ENCODE measurements at places on chromosomes 3 and 15. TPM values are rescaled to one million over a fixed set of nuclear protein-coding genes. Genes with fewer than 3 reads are reported as not detected.

The GOLGA8J gene
- 0.33 TPM for total RNA-seq

- H3K27me3 ChIP-seq = no peaks in the 10 kb centered on the region
- no peaks in the 10 kb centered on the region for H3K36me3 ChIP-seq
- no peaks in the 10 kb centered on the region for H3K4me1 ChIP-seq
- H3K4me3 ChIP-seq = no peak overlapping the region
These were observed 273.2 kb downstream of the MFSD1 start for GRCh38 chr3:159074756-159075701.

DNA sequence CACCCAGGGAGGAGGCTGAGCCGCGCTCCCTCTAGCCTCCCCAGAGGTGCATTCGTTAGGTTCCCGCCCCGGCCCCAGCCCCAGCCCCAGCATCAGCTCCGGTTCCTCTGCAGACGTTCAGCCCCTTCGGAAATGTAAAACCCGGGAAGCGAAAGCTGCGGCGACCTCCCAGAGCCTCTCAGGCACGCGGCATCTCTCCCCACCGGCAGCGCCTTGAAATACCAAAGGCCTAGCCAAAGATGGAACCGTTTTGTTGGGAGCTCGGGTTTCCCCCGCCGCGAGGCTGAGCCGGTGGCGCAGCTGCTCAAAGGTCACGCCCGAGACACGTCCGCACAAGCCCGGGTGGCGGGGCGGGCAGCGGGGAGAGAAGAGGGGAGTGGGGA lies 77.8 kb upstream of the HES1 start:
- H3K4me3 ChIP-seq = peak overlapping the region; percentile 57
- DNase-seq = peak; percentile 82
- H3K27ac ChIP-seq = peak overlapping the region; percentile 89

The TRIM71 gene
- 238 TPM for total RNA-seq

DNA sequence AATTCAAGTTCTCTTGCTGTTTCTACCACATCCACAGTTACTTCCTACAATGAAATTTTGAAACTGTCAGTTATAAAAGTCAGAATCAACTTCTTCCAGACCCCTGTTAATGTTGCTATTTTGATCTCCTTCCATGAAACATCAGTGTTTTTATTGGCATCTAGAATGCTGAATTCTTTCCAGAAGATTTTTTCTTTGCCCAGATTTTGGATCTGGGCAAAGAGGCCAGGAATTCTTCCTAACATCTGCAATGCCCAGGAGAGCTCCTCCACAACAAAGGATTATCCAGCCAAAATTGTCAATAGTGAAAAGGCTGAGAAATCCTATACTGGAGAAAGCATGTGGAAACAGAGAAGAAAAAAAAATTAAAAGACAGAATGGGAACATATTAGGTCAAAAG lies 75.5 kb downstream of the SERPINI1 start:
- H3K27ac ChIP-seq = no peak overlapping the region
- no peaks in the 10 kb centered on the region for H3K4me1 ChIP-seq
- DNase-seq = no peak
- no peaks in the 10 kb centered on the region for H3K27me3 ChIP-seq
- no peak overlapping the region for H3K4me3 ChIP-seq

- no peak for DNase-seq
- H3K27ac ChIP-seq = no peak overlapping the region
- H3K36me3 ChIP-seq = no peaks in the 10 kb centered on the region
- H3K4me1 ChIP-seq = peaks cover 8% of the 10 kb centered on the region
- peaks cover 5% of the 10 kb centered on the region for H3K27me3 ChIP-seq
These were observed 35.7 kb downstream of the MRPL46 start for GRCh38 chr15:88431441-88431840.

GRCh38 chr3:182729903-182730674 lies 63.2 kb upstream of the ATP11B start:
- no peak overlapping the region for H3K4me3 ChIP-seq
- H3K4me1 ChIP-seq = peaks cover 12% of the 10 kb centered on the region
- no peaks in the 10 kb centered on the region for H3K27me3 ChIP-seq
- no peak for DNase-seq
- no peaks in the 10 kb centered on the region for H3K36me3 ChIP-seq
- no peak overlapping the region for H3K27ac ChIP-seq

- H3K27me3 ChIP-seq = no peaks in the 10 kb centered on the region
- no peak overlapping the region for H3K27ac ChIP-seq
- H3K4me1 ChIP-seq = peaks cover 15% of the 10 kb centered on the region
- no peak for DNase-seq
- peaks cover 9% of the 10 kb centered on the region for H3K36me3 ChIP-seq
These were observed 65.2 kb downstream of the MYLK start for GRCh38 chr3:123818921-123819429.

GRCh38 chr3:4670352-4670751 lies 177.2 kb downstream of the ITPR1 start:
- no peaks in the 10 kb centered on the region for H3K4me1 ChIP-seq
- H3K27me3 ChIP-seq = no peaks in the 10 kb centered on the region
- no peaks in the 10 kb centered on the region for H3K36me3 ChIP-seq
- no peak overlapping the region for H3K27ac ChIP-seq
- H3K4me3 ChIP-seq = no peak overlapping the region
- peak; percentile 55 for DNase-seq

The SLC38A3 gene
- total RNA-seq = 0.90 TPM

- DNase-seq = no peak
- H3K36me3 ChIP-seq = 0 out of 2 replicates have a peak, but pooled peaks cover 2% of the 10 kb centered on the region
- no peaks in the 10 kb centered on the region for H3K27me3 ChIP-seq
- H3K27ac ChIP-seq = no peak overlapping the region
- H3K4me3 ChIP-seq = no peak overlapping the region
- H3K4me1 ChIP-seq = no peaks in the 10 kb centered on the region
These were observed 49.4 kb downstream of the GRK7 start for GRCh38 chr3:141812586-141812985.

- H3K4me3 ChIP-seq = no peak overlapping the region
- H3K27ac ChIP-seq = no peak overlapping the region
- peaks cover 22% of the 10 kb centered on the region for H3K36me3 ChIP-seq
- H3K27me3 ChIP-seq = no peaks in the 10 kb centered on the region
These were observed 547.1 kb downstream of the FHIT start for GRCh38 chr3:60703956-60704736.

- H3K4me1 ChIP-seq = no peaks in the 10 kb centered on the region
- no peak overlapping the region for H3K27ac ChIP-seq
- DNase-seq = no peak
- peaks cover 6% of the 10 kb centered on the region for H3K36me3 ChIP-seq
These were observed 136.9 kb downstream of the TJP1 start for GRCh38 chr15:29685156-29686078.

DNA sequence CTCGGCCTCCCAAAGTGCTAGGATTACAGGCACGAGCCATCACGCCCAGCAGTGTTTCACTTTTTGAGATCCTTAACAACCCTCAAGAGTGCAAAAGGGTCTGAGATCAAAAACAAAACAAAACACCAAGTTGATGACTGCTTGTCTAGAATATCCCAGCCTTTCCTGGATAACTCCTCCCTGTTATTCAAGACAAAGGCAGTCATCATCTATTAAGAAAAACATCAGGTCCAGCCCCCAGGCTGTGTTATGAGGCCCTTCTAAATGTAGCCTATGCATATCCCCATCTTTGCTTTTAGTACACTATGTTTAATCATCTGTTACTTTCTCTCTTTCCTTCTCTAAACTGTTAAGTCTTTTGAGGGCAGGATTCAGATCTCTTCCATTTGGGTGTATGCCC lies 150.1 kb upstream of the FHIT start:
- no peak overlapping the region for H3K4me3 ChIP-seq
- peaks cover 9% of the 10 kb centered on the region for H3K4me1 ChIP-seq
- no peaks in the 10 kb centered on the region for H3K27me3 ChIP-seq

The EAF1 gene
- 25.4 TPM for total RNA-seq

DNA sequence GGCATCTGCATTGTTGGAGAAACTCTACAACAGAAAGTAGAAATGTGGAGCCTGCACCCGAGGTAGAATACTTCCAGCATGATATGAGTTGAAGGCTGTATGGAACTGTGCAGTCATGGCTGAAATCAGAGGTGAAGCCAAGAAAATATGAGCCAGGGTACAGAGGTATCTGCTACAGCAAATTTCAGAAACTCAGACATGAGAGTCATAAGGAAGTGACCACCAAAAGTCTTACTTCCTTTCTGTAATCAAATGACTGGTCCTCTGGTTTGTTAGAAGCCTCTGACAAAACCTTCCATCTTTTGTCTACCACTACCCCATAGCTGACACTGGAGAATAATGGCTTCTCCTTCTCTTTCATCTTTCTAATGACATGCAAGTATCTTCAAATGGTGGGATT lies 159.4 kb downstream of the TMEM108 start:
- peaks cover 42% of the 10 kb centered on the region for H3K36me3 ChIP-seq
- H3K4me1 ChIP-seq = peaks cover 10% of the 10 kb centered on the region
- no peak overlapping the region for H3K4me3 ChIP-seq
- no peak overlapping the region for H3K27ac ChIP-seq

The CEP70 gene
- 33.5 TPM for total RNA-seq

The TRPM1 gene
- 1.2 TPM for total RNA-seq

- no peak overlapping the region for H3K4me3 ChIP-seq
- peaks cover 5% of the 10 kb centered on the region for H3K36me3 ChIP-seq
- H3K4me1 ChIP-seq = no peaks in the 10 kb centered on the region
- H3K27ac ChIP-seq = no peak overlapping the region
- DNase-seq = no peak
These were observed 734.2 kb downstream of the NAALADL2 start for GRCh38 chr3:175593331-175593730.

DNA sequence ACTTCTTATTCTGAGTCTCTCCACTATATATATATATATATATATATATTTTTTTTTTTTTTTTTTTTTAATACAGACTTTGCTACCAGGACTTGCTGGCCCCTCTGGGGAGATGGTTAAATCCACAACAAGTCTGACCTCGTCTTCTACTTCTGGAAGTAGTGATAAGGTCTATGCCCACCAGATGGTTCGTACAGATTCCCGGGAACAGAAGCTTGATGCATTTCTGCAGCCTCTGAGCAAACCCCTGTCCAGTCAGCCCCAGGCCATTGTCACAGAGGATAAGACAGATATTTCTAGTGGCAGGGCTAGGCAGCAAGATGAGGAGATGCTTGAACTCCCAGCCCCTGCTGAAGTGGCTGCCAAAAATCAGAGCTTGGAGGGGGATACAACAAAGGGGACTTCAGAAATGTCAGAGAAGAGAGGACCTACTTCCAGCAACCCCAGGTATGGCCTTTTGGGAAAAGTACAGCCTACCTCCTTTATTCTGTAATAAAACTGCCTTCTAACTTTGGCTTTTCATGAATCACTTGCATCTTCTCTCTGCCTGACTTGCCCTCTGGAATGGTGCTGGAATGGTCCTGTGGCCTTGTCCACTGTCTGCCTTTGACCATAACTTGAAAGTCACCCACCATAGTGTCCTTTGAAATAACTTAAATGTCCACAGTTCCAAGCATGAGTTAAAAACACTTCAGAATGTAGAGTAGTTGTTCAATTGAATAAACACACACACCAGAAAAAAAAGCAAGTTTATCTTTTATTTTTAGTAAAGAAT lies 32.4 kb downstream of the MLH1 start:
- H3K4me3 ChIP-seq = no peak overlapping the region
- no peak overlapping the region for H3K27ac ChIP-seq
- no peaks in the 10 kb centered on the region for H3K27me3 ChIP-seq
- peaks cover 79% of the 10 kb centered on the region for H3K36me3 ChIP-seq

The SQOR gene
- 0.69 TPM for total RNA-seq

DNA sequence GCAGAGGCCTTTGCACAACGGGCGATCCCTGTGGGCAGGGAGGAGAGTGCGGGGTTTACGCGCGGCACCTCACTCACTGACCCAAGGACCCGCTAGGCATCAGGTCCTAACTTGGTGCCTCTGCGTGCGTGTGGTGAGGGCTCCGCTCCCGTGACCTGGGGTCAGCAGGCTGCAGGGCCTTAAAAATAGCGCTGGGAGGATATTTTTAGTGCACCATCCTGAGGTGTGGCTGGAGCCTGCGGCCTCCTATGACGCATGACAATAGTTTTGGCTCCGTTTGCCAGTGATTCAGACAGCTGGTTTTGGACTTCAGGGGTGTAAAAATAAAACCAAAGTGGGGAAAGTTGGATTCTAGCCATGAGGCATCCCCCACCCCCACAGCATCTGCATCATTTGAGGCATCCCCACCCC lies 139.0 kb downstream of the FAM43A start:
- H3K36me3 ChIP-seq = no peaks in the 10 kb centered on the region
- no peaks in the 10 kb centered on the region for H3K27me3 ChIP-seq
- peaks cover 7% of the 10 kb centered on the region for H3K4me1 ChIP-seq
- H3K27ac ChIP-seq = no peak overlapping the region
- DNase-seq = no peak

The CLDN16 gene
- not detected for total RNA-seq

The CLRN1 gene
- not detected for total RNA-seq

DNA sequence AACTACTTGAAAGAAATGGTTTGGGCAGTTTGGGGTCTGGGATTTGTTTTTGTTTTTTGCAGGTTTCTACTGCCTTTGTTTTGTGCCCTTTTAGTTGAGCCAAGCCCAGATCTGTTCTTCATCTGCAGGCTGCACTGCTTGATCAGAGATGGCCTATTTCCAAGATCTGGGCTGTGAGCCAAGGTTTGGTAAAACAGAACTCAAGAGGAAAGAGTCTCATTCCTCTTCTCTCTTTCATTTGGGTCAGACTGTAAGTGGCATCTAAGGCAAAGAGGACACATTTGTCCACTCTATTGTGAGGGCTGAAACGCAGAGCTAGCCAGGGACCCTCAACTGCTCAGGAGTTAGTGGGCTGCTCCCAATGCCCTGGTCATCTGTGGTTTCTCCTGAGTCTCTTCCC lies 104.4 kb upstream of the UBE3A start:
- DNase-seq = no peak
- peaks cover 26% of the 10 kb centered on the region for H3K4me1 ChIP-seq
- no peak overlapping the region for H3K4me3 ChIP-seq
- H3K27ac ChIP-seq = no peak overlapping the region

GRCh38 chr3:158768361-158768787 lies 33.5 kb upstream of the MFSD1 start:
- no peak overlapping the region for H3K4me3 ChIP-seq
- peak; percentile 60 for DNase-seq
- no peak overlapping the region for H3K27ac ChIP-seq
- peaks cover 29% of the 10 kb centered on the region for H3K4me1 ChIP-seq
- H3K36me3 ChIP-seq = no peaks in the 10 kb centered on the region

- H3K36me3 ChIP-seq = no peaks in the 10 kb centered on the region
- no peak overlapping the region for H3K27ac ChIP-seq
- H3K27me3 ChIP-seq = no peaks in the 10 kb centered on the region
- no peak for DNase-seq
- H3K4me3 ChIP-seq = no peak overlapping the region
These were observed 146.2 kb upstream of the ZBTB20 start for GRCh38 chr3:115293321-115293720.

GRCh38 chr3:127886231-127886955 lies 28.6 kb upstream of the KBTBD12 start:
- no peak for DNase-seq
- H3K27me3 ChIP-seq = no peaks in the 10 kb centered on the region
- H3K4me1 ChIP-seq = peaks cover 10% of the 10 kb centered on the region
- H3K4me3 ChIP-seq = no peak overlapping the region
- no peak overlapping the region for H3K27ac ChIP-seq
- peaks cover 12% of the 10 kb centered on the region for H3K36me3 ChIP-seq

The ECE2 gene
- total RNA-seq = 0.46 TPM

The PATL2 gene
- 1.2 TPM for total RNA-seq

DNA sequence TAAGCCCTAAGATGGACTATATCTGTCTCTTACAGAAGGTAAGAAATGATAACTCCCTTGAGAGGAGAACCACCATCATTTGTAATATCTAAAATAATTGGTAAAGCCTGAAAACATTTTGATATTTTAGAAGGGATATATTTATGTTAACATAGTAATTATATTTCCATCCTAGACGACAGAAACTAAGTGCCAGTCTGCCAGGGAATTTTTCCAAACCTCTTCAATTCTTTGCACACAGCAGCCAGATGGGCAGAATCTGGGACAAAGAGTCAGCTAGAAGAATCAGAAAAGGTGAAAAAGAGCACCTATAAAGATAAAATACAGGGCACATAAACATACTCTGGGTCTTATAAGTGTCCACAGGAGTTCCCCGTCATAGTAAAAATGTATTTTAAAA lies 70.0 kb upstream of the CBLB start:
- H3K4me3 ChIP-seq = no peak overlapping the region
- H3K27me3 ChIP-seq = no peaks in the 10 kb centered on the region
- no peaks in the 10 kb centered on the region for H3K36me3 ChIP-seq
- no peak for DNase-seq
- peaks cover 20% of the 10 kb centered on the region for H3K4me1 ChIP-seq

The TNFAIP8L3 gene
- 0.25 TPM for total RNA-seq

Measured in WTC11 (cell line).